ENCODE measurements at places on chromosomes 11 and 22.

GRCh38 chr11:133892126-133892525 lies 46.8 kb upstream of the SPATA19 start:
- no peak for DNase-seq

DNA sequence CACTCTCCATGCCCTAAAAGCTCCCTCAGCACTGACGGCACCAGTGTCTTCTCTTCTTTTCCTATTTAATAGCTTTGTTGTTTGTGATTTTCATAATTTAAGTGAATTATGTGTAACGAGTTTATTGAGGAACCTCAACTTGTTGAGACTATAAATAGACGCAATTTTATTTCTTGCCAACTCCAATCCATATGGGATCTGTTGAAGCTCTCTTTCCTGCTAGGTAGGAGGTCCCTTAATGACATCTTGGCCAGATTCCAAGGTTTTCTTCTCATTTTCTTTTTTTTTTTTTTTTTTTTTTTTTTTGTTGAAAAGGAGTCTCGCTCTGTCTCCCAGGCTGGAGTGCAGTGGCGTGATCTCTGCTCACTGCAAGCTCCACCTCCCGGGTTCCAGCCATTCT lies 14.2 kb downstream of the RTL6 start:
- no peak for DNase-seq

DNA sequence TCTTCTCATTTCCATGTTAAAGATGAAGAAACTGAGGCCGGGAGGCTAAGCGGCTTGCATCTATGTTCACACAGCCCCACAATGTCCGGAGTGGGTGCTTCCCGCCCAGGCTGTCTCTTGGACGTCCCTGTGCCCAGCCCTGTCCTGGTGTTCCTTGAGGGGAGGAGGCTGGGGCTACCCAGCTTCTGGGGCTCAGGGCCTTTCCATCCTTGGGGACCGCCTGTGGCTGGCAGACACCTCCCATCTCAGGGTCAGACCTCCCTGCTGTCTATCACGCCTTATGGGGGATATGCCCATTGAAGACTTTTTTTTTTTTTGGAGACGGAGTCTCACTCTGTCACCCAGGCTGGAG lies 95.5 kb downstream of the WNT7B start:
- no peak for DNase-seq

- DNase-seq: no peak
Measured at GRCh38 chr11:118310781-118311485, 6.4 kb downstream of the CD3E start.

DNA sequence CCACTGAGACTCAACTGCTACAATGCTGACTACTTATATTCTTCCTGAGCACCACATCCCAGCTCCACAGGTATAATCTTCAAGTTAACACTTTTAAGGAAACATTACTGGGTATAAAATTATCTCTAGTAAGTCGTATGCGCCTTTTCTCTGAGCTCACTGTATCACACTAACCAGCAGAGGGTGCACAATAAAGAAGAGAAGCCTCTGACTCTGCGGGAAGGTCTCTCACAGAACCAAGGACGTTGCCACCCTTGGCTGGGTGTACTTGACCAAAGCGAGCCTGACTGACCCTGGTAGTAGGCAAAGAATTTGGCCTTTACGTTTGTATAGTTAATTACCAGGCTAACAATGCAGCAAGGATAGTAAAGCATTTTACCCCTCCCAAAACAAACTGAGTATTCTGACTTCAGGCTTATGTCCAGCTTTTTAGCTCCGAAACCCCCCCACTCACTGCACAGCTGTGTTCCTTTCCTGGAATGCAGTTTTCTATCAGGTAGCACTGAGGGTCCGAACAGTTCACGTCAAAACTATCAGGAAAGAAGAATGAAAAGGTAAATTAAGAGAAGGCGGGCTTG lies at the start of gene BTBD18:
TSS of gene BTBD18 (minus strand) at position 144 of the 578 bp plus-strand sequence. CDS start 631 bp downstream, outside the sequence.
- DNase-seq: no peak

DNA sequence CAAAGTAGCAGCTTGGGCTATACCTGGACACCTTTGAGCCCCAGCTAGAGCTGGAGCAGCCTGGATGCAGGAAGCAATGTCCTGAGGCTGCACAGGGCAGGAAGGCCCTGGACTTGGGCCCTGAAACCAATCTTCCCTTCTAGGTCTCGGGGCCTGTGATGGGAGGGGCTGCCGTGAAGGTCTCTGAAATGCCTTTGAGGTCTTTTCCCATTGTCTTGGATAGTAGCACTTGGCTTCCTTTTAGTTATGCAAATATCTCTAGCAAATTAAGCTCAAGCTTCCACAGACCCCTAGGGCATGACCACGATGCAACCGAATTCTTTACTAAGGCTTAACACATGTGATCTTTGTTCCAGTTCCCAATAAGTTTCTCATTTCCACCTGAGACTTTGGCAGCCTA lies 40.0 kb downstream of the LINC01488 start:
- DNase-seq: no peak

DNA sequence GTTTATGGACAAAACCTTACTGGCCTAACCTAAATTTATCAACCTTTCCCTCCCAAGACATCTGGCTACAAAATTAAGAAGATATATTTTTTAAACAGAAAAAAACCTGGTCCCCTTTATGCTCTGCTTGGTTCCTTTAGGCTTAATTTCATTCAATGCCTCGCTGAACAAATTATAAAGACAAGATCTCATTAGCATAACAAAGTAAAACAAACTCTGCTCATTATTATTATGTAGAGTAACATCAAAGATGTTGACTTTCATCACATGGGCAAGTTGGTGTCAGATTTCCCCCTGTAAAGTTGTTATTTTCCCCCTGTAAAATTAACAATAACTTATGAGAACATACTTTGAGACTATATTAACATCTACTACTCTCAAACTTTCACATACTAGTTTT lies 11.0 kb downstream of the RRAS2 start:
- DNase-seq: no peak

GRCh38 chr11:131622193-131622592 lies 251.8 kb downstream of the NTM start:
- DNase-seq: no peak

GRCh38 chr11:371716-372590 lies 2.7 kb downstream of the B4GALNT4 start:
- no peak for DNase-seq

- no peak for DNase-seq
Measured at GRCh38 chr11:2675540-2675939, 24.3 kb downstream of the KCNQ1OT1 start.

DNA sequence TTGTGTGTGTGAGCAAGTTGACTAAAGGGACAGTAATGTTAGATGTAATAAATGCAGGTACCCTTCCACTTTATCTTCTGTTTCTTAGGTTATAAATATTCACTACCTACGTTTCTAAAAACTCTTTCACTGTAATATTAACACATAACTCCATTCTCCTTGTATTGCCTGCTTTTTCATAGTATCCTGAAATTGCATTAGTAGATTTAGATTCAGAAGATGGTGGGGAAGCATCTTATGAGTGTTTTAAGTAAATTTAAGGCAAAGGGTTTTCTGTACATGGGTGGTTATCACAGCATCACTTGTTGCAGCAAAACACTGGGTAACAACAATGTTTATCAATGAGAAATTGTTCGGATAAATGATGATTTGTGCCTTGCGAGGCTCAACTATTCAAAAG lies 115.2 kb upstream of the VPREB1 start:
- no peak for DNase-seq

DNA sequence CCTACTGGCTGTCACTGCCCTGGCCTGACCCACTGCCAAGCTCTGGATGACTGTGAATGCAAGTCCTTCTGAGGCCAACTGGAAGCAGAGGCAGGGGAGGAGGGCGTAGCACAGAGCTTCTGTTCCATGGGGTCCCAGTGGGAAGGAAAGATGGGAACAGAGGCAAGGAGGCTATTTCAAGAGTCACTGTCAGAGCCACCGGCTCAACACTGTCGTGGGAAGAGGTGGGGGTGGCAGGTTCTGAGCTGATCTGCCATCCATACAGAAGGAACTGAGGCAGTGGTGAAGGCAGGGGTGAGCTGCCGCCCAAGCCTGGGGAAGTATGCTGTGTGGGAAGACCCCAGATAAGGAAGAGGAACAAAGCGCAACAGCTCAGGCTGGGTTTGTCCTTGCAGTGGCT lies 54.7 kb downstream of the SGSM3 start:
- no peak for DNase-seq

GRCh38 chr11:8261921-8262551 lies 1.6 kb downstream of the LMO1 start:
- DNase-seq: no peak

DNA sequence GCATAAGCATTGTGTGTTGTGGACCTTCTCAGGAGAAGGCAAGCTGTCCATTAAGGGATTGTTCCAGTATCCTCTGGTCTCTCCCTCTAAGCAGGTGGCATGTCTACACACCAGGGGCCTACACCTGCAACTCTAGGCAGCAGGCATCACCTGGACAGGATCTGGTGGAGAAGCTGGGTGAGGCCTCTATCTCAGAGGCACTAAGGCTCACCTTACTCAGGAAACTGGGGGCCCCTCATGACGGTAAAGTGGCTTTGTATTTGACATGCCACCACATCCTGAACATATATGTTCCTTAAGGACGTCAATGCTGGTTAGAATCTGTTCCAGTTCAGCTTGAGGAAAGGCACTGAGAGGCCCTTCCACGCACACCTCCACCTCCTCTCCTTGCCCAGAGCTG lies 891.3 kb downstream of the OPCML start:
- DNase-seq: no peak

DNA sequence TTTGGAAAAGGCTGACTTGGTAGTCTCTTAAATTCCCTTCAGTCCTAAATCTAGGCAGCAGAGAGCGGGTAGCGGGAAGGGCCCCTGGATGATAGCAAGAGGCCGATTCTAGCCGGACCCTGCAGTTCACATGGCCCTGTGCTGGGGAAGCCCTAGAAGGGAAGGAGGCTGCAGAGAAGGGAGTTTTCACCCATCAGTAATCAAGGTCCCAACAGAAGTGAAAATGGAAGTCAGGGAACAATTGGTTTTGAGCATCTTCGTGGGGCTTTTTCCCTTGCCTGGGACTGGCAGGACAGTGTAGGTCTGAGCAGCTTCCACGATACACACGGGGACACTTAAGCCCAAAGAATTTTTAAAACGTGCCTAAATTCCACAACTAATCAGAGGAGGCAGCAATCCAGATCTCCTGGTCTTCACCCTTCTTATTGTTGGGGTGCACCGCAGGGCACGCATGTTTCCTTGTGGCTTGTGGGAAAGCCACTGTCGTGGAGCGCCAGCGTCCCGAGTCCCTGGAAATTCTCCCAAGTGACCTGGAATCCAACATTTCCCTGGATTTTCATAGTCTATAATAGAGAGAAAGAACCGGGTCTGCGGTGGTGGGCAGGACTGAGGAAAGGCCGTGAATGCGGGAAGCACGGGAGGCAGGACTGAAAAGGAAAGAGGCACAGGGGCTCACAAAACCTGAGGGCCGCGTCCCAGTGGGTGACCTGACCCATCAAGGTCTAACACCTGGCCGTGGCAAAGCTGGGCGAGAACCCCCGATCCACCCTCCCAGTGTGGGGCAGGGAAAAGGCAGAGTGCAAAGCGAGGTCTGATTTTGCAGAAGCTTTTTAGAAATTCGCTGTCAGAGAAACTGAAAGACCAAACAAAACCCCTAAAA lies 846 bp upstream of the OAF start:
- DNase-seq: no peak

GRCh38 chr11:70074746-70075145 lies 3.4 kb upstream of the ANO1 start:
- no peak for DNase-seq

- no peak for DNase-seq
Measured at GRCh38 chr11:15222777-15223176, 108.1 kb downstream of the INSC start.

DNA sequence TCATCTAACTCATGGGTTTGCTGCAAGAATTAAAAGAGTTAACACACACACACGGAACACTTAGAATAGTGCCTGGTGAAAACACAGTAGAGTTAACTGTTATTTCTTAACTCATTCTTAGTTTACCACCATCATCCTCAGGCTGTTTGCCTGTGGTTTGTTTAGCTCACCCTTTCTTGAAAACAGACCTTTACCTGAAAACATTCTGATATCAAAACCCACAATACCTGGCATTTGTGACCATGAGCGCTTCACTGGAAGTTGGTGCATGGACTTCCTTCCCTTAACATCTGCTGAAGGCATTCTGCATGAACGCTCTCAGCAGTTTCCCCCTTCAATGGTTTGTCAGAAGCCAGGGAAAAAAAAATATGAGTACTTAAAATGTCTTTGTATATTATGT lies 256.0 kb downstream of the ETS1 start:
- DNase-seq: no peak

DNA sequence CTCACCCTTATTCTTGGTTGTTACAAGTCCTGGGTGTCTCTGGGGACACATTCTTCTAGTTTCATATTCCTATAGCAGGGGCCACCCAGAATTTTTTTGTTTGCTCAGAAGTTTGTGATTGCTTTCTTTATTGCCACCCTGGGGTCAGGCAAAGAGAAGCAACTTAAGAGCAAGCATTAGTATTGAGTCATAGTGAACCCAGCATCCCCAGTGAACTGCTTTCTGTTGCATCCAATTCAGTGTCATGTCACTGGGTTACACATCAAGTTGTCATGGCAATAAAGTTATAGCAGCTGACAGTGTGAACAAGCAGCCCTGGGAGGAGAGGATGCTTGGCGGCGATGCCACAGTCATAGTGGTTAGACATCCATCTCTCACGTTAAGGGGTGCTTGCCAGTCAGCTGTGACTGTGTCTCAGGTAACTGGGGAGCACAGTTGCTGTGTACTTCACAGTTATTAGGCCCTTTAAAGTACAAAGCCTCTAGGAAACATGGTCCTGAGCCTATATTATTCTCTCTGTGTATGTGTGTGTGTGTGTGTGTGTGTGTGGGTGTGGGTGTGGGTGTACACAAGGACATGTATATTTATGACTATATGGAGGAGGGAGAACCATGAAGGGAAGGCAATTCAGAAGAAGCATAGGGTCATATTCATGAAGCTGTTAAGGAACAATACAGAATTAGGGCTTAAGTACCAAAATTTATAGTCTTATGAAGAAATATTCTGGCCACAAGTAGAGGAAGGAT lies 52.5 kb downstream of the TRIM44 start:
- no peak for DNase-seq

DNA sequence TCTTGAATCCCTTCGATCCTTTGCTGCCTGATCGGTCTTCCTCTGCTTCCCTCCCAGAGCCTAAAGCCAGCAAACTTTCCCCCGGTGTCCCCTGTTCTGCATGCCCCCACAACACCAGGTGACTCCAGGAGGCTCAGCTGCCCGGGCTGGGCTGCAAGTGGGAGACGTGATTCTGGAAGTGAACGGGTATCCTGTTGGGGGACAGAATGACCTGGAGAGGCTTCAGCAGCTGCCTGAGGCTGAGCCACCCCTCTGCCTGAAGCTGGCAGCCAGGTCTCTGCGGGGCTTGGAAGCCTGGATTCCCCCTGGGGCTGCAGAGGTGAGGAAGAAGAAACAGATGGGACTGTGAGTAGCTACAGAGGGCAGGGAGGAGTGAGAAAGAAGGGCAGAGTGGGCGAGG lies 3.6 kb downstream of the NHERF4 start:
- no peak for DNase-seq

GRCh38 chr11:531919-532526 lies 3.4 kb downstream of the HRAS start:
- DNase-seq: no peak

DNA sequence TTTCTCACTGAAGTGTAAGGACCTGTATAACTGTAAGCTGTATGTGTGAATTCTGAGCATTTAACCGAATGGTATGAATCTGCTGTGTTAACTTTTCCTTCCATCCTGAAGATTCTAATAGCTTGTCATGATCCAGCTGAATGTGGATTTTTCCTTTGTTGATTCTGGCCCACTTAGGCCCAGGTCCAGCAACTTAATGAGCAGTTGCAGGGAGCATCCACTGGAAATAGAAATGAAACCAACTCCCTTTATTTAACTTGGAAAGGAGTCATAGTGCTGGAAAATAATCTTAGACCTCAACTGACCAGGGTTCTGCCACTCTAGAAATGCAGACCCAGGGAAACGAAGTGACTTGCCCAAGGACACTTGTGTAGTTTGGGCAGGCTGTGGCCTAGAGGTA lies 142.3 kb upstream of the MTNR1B start:
- no peak for DNase-seq
